Central memory CD8-positive, alpha-beta T cell (primary cell): ENCODE measurements at places on chromosomes 1 and 21.

- DNase-seq, result no peak
Observed at GRCh38 chr21:45957981-45958600, 23.5 kb upstream of the COL6A1 start.

- DNase-seq, result no peak
Observed at GRCh38 chr1:152002960-152003359, 9.3 kb upstream of the S100A10 start.

GRCh38 chr1:161705537-161705936 is 1.5 kb upstream of the FCRLA start:
- no peak for DNase-seq

DNA sequence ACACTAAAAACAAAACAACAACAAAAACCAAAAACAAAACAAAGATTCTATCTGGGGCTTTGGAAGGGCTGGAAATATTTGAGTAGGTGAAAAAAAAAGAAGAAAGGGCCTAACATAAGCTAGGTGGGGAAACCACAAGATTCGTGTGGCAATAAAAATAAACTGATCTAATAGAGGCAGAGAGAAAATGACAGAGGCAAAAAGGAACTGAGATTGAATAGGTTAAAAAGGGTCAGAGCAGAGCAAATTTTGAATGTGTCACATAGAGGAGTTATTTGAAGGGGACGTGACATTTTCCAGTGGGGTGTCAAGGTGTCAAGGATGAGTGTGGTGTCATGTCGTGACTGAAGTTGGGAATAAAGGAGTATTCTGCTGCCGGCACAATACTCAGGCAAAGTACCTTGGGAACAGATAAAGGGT is 65.2 kb upstream of the RALGPS2 start:
- no peak for DNase-seq

- no peak for DNase-seq
Observed at GRCh38 chr1:52400131-52400530, 4.1 kb downstream of the ORC1 start.
